Lower leg skin (tissue), 4 donors: ENCODE measurements at places on chromosomes 3 and 15. TPM values are rescaled to one million over a fixed set of nuclear protein-coding genes. Genes with fewer than 3 reads are reported as not detected.

DNA sequence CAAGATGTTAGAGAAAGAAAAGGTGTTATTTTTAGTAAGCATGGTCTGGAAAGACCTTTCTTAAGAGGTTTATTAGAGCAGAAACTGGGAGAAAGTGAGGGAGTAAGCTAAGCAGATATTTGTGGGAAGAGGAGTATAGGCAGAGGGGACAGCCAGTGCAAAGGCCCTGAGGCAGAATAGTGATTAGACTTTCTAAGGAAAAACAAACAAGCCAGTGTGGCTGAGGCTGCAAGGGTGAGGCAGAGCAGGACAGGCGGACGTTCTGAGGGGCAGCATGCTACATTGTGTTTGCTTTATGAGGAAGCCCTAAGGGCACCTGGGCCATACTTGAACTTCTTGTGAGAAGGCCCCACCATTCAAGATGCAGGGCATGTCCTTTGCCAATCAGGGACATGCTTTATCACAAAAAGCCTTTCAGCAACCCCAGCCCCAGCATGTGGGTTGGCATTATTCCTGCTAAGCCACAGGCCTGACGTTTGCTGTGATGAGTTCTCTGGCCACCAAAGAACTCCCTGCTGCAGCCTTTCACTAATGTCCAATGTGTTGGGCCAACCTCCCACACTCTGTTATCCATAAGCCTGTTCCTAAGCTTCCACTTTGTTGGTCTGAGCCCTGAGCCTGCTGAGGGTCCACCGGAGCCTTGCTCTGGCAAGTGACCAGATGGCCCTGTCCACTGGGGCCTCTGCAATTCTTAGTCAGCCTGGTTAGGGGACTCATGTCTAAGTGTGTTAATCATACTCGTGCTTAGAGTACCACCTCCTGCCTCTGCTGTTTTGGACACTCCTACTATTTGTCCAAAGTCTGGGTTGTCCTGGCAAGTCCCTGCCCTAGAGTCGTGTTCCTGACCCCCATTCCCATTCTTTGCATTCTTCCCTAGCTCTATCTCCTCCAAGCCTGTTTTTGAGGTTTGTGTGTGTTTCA lies 209.9 kb upstream of the CTNNB1 start:
- no peak for DNase-seq

DNA sequence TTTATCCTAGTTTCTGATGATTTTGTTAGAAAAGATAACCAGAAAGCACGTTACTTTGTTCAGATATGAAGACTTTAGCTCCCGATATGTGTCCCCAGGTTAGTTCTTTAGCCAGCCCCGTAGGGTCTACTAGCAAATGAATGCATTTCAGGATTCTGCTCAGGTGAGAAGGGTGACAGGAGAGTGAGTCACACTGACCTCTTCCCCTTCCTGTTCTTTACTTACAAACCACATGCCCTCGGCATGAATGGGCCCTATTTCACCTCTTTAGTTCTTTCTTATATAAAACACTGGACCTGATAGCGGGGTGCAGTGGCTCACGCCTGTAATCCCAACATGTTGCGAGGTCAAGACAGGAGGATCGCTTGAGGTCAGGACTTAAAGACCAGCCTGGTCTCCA lies 98.4 kb downstream of the SLC49A4 start:
- DNase-seq = no peak

- no peak for DNase-seq
These were observed 9.6 kb downstream of the NEK11 start for GRCh38 chr3:131036200-131036816.

GRCh38 chr3:127413871-127414270 lies 126.0 kb upstream of the PRR20G start:
- no peak for DNase-seq

DNA sequence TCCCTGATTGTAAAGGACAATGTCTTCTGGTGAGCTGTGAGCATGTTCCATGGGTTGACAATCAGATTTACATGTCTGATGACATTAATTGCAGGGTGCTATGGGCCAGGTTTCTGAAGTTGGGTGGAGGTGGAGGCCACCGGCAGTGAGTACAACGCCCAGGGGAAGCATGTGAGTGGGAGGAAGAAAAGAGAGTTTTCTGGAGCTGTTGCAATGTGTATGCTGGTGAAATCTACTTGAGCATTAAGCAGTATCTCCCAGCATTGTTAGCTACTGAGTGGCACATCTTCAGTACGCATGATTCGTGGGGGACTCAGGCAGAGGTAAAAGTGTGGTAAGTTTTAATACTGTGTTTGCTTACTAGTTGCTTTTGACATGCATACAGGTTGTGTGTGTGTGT lies 26.6 kb downstream of the TMEM45A start:
- no peak for DNase-seq

DNA sequence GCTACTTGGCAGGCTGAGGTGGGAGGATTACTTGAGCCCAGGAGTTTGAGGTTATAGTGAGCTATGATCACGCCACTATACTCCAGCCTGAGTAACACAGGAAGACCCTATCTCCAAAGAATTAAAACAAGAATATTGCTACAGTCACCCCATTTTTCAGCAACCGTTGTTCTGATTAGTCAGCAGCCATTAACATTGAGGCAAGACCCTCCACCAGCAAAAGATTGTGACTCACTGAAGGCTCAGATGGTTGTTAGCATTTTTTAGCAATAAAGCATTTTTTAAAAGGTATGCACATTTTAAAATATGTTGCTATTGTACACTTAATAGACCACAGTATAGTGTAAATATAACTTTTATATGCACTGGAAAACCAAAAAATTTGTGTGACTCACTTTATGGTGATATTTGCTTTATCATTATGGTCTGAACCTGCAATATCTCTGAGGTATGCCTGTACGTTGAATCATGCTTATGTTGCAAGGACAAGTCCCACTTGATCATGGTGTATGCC lies 492.6 kb downstream of the SQOR start:
- DNase-seq = no peak

DNA sequence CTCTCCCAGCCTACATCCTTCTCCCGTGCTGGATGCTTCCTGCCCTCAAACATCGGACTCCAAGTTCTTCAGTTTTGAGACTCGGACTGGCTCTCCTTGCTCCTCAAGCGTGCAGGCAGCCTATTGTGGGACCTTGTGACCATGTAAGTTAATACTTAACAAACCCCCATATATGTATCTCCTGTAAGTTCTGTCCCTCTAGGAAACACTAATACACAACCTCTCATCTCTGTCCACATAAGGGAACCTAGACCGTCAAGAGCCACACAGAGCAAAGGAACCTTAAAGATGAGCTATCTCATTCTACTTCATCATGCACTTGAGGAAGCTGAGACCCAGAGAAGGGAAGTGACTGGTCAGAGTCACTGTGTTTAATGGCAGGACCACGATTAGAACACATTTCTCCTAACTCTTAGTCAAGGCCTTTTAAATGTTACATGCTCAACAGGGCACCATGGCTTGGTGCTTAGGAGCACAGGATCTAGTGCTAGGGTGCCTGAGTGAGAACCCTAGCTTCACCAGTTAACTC lies 50.3 kb downstream of the NPTN start:
- no peak for DNase-seq

Gene SH2D7
- not detected for total RNA-seq

Gene PATL2
- total RNA-seq = 0.32 TPM
